ENCODE measurements at places on chromosomes 2 and 18.

DNA sequence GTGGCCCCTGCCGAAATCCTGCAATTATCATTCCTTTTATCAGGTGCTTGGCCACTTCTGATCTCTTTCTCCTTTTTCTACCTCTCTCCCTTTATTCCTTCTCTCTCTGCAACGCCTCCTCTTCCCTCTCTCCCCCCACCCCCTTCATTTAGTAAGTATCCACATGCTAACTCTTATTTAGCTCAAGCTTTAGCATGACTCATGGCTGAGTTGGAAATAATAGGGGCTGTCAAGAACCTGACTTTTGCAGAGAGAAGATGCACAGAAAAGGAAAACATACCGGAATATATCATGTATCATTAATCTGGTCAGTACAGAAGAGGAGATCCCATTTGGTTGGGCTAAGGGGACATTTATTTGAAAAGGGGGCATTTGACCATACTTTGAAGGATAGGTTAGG, 33.1 kb downstream of the FAM171B start:
- no peak for DNase-seq

DNA sequence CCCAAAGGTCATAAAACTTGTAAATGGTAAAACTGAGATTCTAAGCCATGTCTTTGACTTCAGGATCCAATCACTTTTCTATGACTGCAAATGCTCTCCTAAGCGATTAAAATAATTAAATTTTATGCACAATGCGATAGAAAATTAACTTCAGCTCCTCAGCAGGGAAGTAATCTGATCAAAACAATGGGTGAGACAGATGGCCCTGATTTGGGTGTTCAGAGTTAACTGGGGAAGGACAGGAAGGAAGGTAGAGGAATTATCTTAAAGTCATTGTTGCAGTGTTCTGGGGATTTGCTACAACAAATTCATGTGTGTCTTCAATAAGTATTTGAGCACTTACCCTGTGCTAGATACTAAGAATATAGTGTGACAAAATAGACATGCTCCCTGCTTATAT, 446.0 kb upstream of the MEX3C start:
- DNase-seq = no peak

DNA sequence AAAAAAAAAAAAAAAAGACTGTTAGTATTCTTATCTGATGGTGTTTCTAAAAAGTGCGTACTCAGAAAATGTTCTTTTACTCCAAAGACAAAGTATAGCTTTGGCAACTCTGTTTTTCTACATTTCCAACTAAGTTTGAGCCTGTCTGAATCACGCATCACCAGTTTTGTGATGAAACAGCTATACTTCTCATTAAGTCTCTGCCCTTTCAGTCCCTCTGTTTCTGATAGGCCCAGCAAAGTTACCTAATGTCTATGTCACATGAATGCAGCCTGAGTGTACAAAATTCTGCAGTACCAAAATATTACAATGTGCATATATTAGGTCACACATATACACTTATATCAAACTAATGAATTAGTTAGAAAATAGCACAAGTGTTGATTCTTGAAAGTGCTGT, 22.4 kb downstream of the TWSG1 start:
- no peak for DNase-seq

GRCh38 chr18:45621061-45621511, 5.8 kb downstream of the SLC14A2 start:
- peak; percentile 11 for DNase-seq

DNA sequence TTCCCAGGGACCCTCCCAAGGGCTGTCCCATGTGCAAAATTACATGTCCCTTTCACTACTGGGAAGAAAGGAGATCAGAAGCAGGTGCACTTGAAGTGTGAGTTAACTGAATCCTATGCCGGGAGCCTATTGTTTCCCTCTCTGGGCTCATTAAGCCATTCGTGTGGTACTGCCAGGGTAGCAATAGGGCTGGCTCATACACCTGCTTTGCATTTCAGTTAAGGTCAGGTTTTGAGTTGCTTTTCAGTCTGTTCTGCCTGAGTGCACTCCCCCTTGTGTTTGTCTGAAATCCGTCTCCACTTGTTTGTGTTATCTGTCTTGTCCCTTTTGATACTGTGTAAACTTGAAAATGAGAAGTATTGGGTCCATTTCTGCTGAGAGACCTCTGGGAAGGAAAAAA, 1232.6 kb upstream of the NRXN1 start:
- DNase-seq = no peak

DNA sequence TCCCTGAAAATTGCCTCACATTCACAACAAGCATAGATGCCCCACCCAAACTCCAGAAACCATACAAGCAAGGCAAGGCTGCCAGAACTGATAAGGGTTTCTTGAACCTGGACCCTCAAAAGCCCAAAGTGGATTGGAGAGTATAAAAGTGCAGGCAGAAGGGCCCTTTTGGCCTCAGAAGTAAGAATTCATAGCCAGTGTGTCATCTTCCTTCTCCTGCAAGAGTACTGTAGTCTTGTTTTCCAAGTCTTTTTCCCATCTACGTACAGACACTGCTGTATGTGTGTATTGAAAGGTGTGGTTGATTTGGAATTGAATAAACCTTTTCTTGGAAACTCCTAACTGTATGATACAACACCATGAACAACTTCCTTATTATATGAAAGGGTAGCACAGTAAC, 46.8 kb downstream of the ZC3H15 start:
- DNase-seq = no peak

GRCh38 chr2:203704430-203704829, 2.0 kb upstream of the CD28 start:
- no peak for DNase-seq

GRCh38 chr2:136015699-136016098, 30.3 kb upstream of the DARS1 start:
- DNase-seq = no peak

DNA sequence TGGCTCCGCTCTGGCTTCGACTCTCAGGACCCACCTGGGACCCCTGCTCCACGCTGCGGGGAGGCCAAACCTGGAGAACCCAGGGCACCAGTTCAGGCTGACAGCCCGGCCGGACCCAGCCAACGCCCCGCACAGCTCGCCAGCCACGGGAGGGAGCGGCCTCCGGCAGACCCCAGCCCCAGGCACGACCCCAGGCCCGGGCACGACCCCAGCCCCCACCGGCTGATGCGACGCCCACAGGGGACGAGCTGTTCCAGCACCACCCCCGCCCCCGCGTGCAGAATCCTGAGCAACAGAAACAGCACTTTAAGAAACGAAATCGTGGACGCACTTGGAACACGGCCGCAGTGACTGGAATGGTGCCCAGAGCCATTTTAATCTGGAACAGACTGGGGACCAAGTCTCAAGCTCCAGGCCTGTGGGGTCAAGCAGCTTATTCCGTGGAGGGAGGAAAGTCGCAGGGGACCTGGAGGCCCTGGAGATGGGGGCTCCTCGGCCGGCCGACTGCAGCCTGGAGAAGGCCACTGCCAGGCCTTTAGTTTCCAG, 74.2 kb downstream of the MBP start:
- no peak for DNase-seq

DNA sequence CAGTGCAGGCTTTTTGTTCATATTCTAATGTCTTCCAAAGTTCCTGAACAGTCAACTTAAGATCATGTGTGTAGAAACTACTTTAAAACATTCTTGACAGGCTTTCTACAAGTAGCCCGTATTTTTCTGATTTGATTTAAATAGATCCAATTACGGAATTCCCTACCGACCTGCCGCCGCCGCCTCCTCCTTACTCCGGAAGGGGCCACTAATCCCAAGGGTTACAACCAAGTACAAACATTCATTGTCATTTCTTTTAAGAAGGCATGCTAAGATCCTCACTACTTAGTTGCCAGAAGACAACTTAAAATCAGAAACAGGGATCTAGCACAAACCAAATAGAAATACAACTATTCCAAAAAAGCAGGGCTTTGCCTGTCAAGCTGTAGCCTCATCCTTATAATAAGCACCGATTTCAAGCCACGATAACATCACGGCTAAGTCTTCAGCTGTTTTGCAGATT, 784 bp downstream of the WDR33 start:
- peak; percentile 11 for DNase-seq

GRCh38 chr2:25281522-25281921, 60.2 kb downstream of the DNMT3A start:
- DNase-seq = no peak

GRCh38 chr2:200461846-200462710, 47.8 kb downstream of the KCTD18 start:
- no peak for DNase-seq

DNA sequence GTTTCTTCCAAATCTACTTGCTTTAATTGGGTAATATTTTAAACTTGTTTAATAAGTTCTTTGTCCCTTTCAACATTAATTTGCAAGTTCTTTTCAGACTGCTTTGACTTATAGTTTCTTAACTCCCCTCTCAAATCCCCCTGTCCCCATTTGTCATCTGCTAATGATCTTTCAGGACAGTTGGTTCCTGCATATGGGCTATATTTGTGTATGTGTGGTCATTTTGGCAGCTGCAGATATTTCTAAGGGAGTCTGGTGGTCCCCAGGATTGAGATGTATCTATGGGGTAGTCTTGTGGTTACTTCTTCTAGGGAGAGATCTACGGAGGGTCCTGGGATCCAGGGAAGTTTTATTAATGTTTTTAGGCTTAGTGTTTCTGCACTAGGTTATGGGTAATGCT, 120.6 kb upstream of the SP3 start:
- DNase-seq = no peak

- DNase-seq = no peak
Observed at GRCh38 chr18:59916746-59917145, 16.9 kb downstream of the PMAIP1 start.

- no peak for DNase-seq
Observed at GRCh38 chr2:64804651-64805050, 150.9 kb upstream of the SERTAD2 start.

- DNase-seq = no peak
Observed at GRCh38 chr2:74806920-74807319, 27.0 kb upstream of the HK2 start.

DNA sequence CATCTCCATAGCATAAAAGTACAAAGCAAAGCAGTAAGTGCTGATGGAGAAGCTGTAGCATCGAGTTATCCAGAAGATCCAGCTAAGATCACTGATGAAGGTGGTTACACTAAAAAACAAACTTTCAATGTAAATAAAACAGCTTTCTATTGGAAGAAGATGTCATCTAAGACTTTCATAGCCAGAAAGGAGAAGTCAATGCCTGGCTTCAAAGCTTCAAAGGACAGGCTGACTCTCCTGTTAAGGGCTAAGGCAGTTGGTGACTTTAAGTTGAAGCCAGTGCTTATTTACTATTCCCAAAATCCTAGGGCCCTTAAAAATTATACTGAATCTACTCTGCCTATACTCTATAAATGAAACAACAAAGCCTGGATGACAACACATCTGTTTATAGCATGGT, 44.0 kb downstream of the METTL8 start:
- no peak for DNase-seq

GRCh38 chr2:34373586-34374233, 774.6 kb upstream of the FAM98A start:
- DNase-seq = no peak

DNA sequence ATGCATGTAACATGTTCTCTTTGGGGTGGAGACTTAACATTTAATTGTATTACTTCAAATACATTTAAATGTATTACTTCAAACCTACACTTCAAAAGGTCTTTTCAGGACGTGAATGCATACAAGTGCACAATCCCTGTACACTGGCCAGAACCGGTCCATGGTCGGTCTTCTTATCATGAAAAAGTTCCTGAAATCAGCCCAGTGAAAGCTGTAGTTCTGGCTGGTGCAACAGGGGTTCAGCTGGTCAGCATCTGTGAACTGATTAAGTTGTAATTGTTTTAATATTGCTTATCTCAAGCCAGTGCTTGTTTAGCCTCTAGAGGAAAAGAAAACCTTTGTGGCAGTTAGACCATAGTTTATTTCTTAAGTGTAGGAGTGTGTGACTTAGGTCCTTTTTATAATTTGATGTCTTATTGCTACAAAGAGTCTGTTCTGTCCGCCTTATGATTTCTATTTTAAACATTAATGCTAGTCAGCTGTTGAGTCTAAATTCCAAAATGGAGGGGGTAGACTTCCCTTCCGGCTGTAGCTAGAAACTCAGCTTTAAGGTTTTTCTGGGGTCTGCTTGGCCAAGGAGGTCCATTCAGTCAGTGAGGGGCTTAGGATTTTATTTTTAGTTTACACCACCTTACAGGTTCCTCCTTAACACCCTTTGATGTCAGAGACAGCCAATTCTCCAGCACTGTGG, 768 bp upstream of the CYBRD1 start:
- DNase-seq = no peak
